ENCODE measurements at places on chromosomes 1 and 21. TPM values are rescaled to one million over a fixed set of nuclear protein-coding genes. Genes with fewer than 3 reads are reported as not detected.

Gene FMO3
- total RNA-seq, result 0.64 TPM

Gene PTGFR
- 7.7 TPM for total RNA-seq

Gene KPRP
- total RNA-seq, result not detected

Gene PLA2G2D
- total RNA-seq, result not detected

All from fibroblast of villous mesenchyme (primary cell).